ENCODE measurements at places on chromosomes 11 and 22.
A peak's percentile ranks its signal among the peaks of the same experiment; 100 is the strongest.

- no peak for DNase-seq
Observed at GRCh38 chr22:30855266-30855665, 113.3 kb downstream of the MORC2 start.

DNA sequence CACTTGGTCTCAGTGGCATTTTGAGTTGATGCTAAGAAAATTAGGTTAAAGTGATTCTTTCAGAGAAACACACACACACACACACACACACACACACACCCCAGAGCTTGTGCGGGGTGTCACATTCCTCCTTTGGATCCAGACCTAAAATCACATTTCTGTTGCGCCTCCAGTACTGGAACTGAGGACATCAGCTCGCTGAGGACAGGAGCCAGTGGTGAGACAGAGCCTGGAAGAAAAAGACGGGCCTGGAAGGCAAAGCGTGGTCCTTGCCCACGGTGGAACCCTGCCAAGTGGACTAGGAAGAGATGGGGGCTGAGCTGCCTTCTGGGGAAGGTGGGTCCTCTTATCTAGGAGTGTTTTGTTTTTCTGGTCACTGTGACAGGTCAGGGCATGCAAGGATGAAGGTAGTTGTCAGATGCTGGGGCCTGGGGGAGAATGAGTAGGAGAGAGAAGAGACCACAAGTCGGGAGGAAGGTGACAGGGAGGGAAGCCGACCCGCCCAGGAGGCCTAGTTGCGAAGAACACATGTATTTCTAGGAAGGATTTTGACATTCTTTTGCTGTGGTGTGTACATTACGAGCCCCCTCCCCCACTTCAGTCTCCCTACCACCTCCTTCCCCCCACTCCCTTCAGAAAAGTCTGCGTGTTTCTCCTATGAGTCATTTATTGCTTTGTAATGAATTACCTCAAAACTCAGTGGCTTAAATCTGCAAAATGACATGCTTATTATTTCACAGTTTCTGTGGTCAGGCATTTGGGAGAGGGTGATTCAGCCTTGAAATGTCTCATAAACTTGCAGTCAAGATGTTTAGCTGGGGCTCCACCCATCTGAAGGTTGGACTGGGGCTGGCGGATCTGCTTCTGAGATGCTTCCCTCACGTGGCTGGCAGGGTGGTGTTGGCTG is 4.8 kb upstream of the ELFN2 start:
- peak; percentile 68 for DNase-seq

GRCh38 chr11:64095949-64096348 is 60.2 kb downstream of the FLRT1 start:
- no peak for DNase-seq

GRCh38 chr11:71138737-71139425 is 113.5 kb downstream of the SHANK2 start:
- DNase-seq = no peak

DNA sequence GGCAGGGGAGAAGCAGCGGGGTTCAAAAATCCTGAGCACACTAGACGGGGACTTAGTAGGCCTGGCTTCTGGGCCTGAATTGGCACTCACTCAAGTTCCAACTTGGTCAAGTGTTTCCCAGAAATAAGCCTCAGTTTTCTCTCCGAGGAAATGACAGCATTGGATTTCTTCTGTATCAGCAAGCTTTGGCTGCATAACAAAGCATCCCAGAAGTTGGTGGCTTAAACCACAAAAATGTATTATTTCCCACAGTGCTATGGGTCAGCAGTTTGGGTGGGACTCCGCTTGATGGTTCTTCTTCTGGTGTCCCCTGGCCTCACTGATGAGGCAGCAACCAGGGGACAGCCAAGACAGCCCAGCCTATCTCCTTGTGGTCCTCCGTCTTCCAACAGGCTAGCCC is 1.6 kb upstream of the CYTH4 start:
- no peak for DNase-seq
